Stimulated activated CD8-positive, alpha-beta memory T cell treated with anti-CD3 and anti-CD28 coated beads, Interleukin-2, amount 100 ng/mL, for 48 hours (primary cell): ENCODE measurements at places on chromosomes 4 and X.

- no peak for DNase-seq
These were observed 3.3 kb downstream of the PDLIM5 start for GRCh38 chr4:94455081-94455480.

DNA sequence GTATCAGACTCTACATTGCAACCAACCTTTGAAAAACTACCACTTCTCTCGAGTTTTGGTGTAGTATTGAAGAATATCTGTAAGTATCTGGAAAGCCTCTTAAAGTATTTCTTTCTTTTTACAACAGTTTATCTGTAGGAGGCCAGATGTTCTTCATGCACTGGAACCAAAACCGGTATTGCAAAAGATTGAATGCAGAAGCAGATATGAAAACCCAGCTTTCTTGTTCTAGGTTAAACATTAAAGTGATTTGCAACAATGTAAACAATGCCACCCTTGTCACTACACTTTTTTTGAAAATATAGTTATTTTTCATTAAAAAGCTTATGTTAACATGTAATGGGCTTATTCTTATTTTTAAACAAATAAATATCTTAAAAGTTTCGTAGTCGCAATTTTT is 27.2 kb downstream of the PLS3 start:
- no peak for DNase-seq

DNA sequence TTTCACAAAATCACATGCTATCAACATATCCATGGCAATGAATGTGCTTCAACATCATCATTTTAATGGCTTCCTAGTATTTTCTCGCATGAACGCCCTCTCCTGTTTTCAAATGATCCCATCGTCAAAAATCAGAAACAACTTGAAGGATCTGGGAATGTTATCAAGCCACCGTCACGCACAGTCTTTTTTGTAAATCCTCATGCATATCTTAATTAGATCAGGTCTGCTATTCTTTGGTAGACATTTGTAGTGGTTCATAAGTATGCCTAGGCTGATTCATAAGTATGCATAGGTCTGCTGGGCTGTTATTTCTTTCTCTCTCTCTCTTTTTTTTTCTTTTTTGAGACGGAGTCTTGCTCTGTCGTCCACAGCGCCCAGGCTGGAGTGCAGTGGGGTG is 101.6 kb downstream of the CLNK start:
- DNase-seq: no peak

- no peak for DNase-seq
These were observed 66.6 kb upstream of the PSAPL1 start for GRCh38 chr4:7501314-7501713.

DNA sequence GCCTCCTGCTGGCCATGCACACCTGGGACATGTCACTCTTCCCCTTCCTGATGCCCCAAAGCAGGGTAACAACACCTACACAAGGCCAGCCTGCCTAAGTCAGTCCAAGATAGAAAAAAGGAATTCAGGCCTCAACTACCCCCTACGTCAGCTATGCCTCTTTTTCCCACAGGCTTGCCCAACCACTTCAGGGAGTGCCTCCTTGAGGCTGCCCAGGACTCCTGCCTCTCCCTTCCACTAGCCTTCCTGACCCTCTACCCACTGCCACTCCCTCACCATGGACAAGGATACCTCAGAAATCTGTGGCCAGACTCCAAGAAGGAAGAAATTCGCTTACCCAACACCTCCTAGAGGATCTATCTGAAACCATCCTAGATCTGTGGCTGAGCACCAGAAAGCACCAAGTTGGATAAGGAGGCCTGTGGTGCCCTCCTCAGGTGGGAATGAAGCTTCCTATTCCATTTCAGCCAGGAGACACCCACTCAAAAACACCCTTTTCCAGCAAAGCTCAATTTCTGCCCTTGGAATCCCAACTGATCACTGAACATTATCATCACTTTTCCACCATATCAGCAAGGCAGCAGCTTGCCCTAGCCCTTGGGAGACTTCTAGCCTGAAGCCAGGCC is 1.8 kb downstream of the KDM5C start:
- no peak for DNase-seq

DNA sequence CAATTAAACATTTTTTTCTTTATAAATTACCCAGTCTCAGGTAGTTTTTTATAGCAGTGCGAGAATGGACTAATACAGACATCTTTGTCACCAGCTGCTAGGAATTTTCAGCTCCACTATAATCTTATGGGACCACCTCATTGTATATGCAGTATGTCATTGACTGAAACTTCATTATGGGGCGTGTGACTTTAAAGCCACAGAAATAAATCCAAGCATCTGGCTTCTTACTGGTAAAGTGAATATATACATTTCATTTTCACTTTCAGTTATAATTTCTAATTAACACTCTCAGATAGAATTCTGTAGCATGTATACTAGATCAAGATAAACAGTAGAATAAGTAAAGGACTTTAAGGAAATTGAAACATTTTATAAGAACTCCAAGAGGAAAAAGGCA is 21.9 kb downstream of the IL15 start:
- no peak for DNase-seq

GRCh38 chr4:72974694-72975487 is 94.6 kb downstream of the COX18 start:
- no peak for DNase-seq
